ENCODE measurements at places on chromosomes 12 and 14.

DNA sequence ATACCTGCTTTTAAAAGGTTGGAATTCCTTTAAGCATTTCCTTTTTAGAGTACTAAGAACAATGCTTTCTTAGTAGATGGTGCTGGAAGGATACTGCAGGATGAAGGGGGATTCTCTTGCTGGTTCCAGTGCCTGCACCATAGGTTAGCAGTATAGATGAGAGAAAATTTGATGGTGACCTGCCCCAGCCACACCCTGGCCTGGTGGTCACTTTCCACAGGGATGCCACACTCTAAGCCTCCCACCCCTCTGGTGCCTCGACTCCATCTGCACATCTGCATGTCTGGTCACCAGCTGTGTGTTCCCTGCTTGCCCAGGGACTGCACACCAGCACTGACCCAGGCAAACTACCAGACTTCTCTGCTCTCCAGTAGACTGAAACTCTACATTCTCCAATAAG lies 19.1 kb downstream of the SLC2A3 start:
- no peak for DNase-seq

DNA sequence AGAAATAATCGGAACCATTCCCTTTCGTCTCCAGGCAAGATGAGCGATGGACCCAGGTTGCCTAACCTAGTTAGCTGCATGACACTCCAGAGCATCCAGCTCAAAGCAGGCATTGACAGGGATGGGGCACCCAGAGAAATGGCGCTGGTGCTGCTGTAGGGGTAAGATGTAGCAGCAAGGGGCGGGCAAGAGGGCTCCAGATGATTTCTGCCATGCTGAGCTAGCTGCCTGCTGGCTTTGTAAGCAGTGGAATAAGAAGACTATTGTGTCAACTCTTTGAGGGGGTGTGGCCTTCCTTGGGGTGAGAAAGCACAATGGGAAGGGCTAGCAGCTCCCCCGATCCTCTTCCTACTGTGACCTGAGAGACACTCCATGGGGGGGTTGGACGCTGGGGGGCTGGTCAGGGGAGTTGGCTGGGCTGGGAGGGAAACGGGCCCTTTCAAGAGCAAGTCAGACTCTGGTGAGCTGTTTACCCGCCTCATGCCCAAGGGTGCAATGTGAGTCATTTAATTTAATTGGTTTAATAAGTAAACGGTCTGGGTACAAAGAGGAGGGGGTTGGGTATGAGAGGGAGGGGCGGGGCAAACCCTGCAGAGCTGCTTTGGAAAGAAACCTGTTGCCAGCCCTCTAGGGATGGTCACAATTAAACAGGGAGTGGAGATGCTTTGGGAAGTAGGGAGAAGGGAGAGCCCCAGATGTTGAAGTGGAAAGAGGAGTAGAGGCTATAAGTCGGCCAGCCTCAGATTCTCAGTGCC lies 50.5 kb downstream of the B4GALNT3 start:
- no peak for DNase-seq

GRCh38 chr14:70282666-70283065 lies 76.8 kb downstream of the COX16 start:
- no peak for DNase-seq

GRCh38 chr14:98606041-98606640 lies 665.9 kb downstream of the BCL11B start:
- no peak for DNase-seq

DNA sequence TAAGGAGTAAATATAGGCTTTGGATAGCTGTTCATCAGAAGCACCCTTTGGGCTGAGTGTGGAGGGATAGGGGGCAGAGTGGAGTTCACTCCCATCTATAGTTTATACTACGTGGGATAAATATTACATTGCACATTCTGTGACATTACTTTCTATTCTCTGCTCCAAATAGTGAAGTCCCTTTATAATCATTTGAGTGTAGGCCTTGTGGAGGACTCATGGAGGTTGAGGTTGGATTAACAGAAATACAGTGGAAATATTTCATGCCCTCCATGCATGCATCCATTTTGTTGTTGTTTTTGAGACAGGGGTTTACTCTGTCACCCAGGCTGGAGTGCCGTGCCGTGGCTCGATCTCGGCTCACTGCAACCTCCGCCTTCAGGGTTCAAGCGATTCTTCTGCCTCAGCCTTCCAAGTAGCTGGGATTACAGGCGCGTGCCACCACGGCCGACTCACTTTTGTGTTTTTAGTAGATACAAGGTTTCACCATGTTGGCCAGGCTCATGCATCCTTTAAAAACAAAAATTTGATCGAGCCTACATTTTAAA lies 1.4 kb downstream of the CHPT1 start:
- DNase-seq = no peak

GRCh38 chr14:51093371-51094281 lies 1.3 kb downstream of the TRIM9 start:
- no peak for DNase-seq

DNA sequence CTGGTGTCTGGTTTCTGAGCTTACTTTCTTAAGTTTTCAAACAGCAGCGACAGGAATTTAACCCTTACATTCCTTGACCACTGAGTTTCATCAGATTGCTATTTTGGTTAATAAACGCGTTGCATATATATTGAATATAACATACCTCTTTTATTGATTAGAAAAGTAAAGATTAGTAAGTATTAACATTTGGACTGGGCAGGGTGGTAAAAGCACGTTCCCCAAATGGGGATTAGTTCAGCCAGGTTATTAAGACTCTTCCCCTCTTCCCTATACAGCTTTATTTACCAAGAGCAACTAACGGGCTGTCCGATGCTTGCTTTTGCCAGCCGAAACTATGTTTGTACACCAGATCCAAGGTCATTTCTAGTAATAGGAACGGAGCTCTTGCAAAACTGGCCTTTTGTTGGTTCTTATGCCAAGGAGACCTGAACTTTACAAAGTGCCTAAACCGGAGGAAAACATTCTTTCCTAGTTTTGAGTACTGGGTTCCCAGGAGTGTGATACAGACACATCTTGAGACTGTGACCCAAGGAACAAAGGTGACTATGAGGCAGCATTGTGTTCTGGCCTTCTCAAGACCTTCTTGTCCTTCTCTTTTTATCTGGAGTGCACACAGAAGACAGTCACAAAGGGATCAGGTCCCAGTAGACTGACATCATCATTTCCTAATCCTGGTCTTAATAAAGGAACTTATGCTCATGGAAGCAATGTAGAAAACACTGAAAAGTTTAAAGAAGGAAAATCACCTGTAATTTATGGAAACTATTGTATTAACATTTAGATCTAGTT lies 2.6 kb downstream of the GLRX5 start:
- no peak for DNase-seq

GRCh38 chr14:93716002-93716745 lies 72.1 kb downstream of the PRIMA1 start:
- no peak for DNase-seq

DNA sequence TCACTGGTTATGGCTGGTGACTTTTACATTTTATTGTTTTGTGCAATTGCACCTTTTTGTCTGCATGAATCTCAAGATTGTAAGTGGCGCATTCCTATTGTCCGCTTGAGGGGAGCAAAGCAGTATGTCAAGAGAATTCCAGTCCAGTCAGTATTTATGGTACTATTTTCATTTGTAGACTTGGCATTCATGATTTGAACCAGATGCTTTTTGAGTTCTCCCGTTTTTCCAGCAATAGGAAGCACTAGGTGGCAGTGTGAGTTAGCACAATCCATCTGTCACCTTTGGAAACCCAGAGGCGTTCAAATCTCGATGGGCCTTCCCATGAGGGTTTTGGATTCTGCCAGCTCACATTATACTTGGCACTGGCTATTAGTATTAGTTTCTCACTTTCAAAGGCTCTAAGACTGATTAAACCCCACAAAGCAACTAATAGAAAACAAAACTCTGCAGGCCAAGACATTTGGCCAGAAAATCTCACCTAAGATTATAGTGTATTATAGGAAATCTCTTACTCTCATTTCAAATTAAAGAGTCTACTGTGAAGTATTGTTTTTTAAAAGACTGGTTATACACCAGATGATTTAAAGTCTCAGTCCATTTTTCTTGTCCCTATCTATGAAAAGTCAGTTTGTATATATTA lies 2.2 kb downstream of the DACT1 start:
- no peak for DNase-seq

DNA sequence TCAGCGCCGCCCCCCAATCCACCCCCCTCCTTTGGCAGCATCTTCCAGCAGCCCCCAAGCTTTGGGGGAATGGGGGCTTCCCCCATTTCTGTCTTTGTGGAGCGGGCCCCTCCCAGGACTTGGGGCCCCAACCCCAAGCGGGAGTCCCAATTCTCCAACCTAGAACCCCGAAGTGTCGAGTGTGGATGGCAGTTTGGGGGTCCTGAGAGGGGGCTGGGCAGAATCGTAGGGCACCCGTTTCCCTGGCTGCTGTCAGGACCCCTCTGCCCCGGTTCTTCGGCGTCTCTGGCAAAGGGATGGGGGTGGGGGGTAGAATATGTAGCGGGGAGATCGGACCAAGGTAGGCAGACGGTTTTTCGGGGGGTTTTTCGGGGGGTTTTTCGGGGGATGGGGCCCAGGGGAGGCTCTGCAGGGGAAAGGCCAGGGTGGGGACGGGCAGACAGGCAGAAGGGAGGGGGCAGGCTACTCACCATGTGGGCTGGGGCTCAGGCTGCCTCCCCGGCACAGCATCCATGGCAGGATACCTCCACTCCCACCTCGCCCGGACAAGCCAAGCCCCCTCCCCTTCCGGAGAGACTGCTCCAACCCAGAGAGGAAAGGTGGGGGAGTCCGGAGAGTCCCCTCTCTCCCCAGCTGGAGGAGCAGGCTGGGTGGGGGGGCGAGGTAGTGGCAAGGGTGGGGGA lies 739 bp downstream of the JPH4 start:
- no peak for DNase-seq

Data from HS-27A (cell line).